ENCODE measurements at places on chromosomes 12 and 14.

DNA sequence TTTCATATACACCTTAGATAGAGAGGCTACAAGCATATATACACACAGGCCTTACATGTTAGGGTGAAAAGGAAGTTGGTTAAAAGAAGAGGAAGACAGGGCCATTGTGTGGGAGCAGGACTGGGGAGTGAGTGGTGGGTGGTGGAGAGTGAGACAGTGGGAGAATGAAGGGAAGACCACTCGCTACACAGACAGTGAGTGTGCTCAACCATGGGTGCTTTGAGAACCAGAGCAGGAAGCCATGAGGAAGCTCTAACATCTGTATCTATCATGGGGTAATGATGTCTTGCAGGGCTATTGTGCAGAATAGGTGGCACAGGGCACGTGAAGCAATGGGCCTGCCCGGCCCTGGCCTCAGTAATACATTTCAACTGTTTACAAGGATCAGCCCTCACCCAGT lies 11.4 kb upstream of the KRT74 start:
- no peak for DNase-seq

GRCh38 chr14:92254786-92255185 lies 68.2 kb upstream of the SLC24A4 start:
- DNase-seq, result no peak

DNA sequence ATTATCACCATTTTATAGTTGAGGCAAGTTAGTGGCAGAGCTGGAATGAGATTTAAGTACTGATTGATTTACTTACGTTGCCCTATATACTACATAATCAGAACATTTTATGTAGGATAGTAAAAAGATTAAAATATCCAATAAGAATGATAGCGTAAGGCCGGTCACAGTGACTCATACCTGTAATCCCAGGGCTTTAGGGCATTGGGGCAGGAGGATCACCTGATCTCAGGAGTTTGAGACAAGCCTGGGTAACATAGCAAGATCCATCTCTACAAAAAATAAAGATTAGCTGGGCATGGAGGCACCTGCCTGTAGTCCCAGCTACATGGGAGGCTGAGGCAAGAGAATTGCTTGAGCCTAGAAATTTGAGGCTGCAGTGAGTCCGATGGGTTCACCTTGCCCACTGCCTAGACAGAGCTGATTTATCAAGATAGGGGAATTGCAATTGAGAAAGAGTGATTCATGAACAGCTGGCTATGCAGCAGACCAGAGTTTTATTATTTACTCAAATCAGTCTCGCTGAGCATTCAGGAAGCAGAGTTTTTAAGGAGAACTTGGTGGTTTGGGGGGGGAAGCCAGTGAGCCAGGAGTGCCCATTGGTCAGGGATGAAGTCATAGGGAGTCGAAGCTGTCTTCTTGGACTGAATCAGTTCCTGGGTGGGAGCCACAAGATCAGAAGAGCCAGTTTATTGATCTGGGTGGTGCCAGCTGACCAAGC lies 24.7 kb upstream of the SGPP1 start:
- DNase-seq, result no peak

GRCh38 chr12:115799610-115800009 lies 477.9 kb downstream of the MED13L start:
- no peak for DNase-seq

GRCh38 chr12:52024845-52025230 lies 18.1 kb downstream of the TAMALIN start:
- DNase-seq, result no peak

DNA sequence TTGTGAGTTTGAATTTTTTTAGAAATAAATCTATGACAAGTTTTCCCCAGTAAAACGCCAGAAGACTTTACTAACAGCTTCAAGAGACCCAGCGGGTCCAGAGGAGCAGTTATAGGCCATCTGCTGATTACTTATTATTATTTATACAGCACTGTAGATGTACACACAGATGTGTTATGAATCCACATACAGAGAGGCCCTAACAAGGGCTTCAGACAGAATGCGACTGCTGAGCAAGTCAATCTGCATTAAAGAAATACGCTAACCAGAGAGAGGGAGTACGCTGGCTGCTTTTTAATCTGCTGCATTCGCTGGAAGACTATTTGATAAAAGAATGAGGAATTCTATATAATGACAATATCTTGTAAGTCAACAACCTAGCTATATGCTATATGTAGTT lies 32.5 kb downstream of the ATF7 start:
- no peak for DNase-seq

DNA sequence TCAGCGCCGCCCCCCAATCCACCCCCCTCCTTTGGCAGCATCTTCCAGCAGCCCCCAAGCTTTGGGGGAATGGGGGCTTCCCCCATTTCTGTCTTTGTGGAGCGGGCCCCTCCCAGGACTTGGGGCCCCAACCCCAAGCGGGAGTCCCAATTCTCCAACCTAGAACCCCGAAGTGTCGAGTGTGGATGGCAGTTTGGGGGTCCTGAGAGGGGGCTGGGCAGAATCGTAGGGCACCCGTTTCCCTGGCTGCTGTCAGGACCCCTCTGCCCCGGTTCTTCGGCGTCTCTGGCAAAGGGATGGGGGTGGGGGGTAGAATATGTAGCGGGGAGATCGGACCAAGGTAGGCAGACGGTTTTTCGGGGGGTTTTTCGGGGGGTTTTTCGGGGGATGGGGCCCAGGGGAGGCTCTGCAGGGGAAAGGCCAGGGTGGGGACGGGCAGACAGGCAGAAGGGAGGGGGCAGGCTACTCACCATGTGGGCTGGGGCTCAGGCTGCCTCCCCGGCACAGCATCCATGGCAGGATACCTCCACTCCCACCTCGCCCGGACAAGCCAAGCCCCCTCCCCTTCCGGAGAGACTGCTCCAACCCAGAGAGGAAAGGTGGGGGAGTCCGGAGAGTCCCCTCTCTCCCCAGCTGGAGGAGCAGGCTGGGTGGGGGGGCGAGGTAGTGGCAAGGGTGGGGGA lies 739 bp downstream of the JPH4 start:
- DNase-seq, result no peak

- DNase-seq, result no peak
Observed at GRCh38 chr14:33782923-33783322, 168.0 kb downstream of the EGLN3 start.

DNA sequence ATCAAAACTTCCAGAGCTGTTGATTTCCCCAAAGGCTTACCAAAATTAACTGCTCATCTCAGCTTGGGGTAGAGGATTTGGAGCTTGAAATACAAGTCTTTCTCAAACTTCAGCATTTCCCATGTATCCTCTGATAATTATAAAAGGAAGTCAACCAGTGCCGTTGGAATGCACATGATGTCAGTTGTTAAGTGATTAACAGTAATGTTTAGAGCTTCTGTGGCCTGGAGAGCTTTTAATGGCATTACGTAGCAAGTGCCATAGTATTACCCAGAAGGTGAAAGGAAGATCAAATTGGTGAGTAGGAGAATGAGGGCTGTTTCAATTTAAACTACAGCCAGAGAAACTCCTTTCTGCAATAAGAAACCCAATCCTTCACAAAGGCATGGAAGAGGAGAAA lies 62.5 kb upstream of the PTPRR start:
- no peak for DNase-seq

- DNase-seq, result no peak
Observed at GRCh38 chr12:88509347-88509746, 70.9 kb downstream of the KITLG start.

- no peak for DNase-seq
Observed at GRCh38 chr12:28780096-28780495, 369.0 kb upstream of the FAR2 start.

DNA sequence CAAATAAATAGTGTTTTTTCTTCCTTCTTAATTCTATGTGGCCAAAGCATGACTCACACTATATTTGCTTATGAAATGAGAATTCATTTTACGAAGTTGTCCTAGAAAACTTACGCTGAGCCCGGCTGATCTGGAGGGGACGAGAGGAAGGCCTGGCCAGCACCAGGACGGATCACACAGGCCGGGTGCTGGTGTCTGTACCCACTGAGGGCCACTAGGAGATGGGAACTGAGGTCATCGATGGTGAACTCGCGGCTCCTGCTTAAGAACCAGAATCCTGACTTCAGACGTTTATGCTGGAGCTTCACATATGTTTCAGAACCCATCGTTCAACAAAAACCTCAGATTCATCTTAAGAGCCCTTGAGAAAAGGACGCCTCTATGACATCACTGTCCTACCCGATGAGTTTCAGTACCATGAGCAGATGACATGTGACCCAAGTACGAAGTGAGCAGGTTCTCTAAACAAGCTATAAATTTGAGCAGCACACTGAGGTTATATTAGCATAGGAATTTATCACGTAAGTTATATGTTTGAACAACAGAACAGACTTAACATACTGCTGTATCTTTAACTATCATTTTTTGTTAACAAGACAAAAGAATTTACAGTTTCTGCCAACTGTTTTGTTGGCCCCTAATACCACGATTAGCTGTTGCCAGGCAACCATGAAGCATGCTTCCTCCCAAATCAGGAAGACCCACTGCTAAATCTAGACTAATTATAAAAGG lies 111.9 kb downstream of the FOXN3 start:
- no peak for DNase-seq

DNA sequence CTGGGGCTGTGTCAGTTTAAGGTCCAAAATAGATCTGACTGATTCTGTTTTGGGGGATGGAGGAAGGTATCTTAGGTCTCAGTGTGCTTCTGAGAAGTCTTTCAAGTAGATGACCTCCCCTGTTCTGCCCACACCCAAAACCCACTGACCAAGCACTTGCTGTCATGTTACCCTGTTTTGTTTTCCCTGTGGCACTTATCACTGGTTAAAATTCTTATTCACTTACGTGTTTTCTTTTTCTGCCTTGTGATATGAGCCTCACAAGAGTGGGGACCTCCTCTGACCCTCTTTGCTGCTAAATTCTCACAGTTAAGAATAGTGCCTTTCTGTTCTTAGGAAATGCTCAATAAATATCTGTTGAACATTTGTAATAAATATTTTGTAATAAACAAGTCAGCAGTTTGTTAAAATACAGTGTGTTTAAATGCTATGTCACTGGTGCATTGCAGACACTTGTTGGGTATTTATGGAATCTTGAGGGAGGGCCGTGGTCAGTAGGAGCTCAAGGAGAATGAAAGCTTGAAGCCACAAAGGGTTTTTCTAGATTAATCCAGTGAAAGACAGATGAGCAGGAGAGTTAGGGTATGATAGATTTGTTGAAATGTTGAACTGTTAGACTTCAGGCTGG lies 20.9 kb downstream of the PLEKHA5 start:
- no peak for DNase-seq

DNA sequence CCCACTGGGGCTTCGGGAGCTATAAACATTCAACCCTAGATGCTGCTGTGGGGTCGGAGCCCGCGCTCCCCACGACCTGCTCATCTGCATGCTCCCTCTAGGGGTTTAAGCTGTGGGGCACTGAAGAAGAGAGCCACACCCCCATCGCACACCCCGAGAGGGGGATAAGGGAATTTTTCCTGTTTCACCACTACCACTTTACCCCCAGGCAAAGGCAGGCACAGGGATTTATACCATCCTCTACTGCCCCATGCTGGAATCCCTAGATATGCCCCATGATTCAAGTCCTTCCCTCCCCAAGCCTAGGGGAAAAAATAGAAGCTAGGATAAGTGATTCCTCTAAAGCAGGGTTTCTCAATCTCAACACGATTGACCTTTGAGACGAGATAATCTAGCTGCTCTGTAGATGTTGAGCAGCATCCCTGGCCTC lies 59.9 kb upstream of the CCDC60 start:
- no peak for DNase-seq

GRCh38 chr12:49415521-49415970 lies 48.3 kb downstream of the SPATS2 start:
- DNase-seq, result no peak

- DNase-seq, result no peak
Observed at GRCh38 chr14:66074537-66074936, 411.6 kb upstream of the CCDC196 start.

DNA sequence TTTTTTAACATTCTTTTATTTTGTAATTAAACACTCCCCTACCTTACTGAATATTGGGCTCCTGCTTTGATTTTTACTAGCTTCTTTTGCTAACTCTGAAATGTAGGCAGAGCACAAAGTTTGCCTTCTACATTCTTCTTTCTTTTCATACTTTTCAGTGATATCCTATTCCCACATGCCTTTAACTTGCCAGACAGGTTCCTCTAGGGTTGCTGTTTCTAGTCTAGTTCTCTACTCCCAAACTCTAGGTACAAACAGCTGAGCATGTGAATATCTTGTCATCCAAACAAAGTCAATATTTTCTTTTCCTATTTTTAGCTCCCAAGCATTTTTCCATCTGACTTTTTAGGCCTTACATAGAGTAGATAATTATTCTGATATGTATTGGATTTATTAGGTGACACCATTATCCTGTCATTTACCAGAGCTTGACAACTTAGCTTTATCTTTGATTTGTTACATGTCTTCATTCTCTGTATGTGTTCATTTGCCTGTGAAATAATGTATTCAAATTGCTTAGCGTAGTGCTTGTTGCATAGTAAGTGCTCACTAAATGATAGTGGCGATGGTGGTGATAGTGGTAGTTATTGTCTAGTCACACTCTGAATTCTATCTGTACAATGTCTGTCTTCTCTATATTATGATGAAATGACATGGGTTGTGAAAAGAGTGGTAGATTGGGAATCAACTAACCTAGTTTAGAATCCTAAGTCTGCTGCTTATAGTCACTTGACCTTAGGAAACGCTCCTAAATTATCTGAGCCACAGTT lies 73.6 kb upstream of the DNM1L start:
- no peak for DNase-seq

GRCh38 chr12:18206198-18206597 lies 55.1 kb upstream of the PIK3C2G start:
- DNase-seq, result no peak

DNA sequence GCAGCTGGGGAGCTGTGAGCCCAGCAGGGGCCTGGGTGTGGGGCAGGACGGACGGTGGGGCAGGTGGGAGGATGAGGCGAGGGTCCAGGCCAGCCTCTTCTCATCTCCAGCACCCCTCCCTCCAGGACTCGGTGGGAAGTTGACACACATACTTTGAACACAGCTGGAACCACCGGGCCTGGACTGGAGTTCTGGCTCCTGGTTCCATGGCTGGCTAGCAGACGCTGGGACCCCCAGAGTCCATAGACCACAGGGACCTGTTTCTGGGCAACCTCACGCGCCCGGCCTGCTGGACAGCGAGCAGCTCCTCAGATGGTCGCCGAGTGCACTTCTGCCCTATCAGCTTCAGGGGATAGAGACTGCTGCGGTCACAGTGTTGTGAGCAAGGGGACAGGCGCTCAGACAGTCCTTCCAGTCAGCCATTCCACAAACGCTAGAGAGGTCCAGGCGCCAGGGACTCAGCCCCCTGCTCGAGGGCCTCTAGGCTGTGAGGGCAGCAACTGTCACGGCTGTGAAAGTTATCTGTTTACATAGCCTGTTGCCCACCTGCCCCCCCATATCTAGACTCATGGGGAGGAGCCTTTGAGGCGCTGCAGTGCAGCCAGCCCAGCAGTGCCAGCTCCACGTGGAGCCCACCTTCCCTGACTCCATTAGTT lies 25.2 kb downstream of the TCHP start:
- no peak for DNase-seq

- DNase-seq, result no peak
Observed at GRCh38 chr14:24435998-24436354, 6.2 kb downstream of the KHNYN start.

DNA sequence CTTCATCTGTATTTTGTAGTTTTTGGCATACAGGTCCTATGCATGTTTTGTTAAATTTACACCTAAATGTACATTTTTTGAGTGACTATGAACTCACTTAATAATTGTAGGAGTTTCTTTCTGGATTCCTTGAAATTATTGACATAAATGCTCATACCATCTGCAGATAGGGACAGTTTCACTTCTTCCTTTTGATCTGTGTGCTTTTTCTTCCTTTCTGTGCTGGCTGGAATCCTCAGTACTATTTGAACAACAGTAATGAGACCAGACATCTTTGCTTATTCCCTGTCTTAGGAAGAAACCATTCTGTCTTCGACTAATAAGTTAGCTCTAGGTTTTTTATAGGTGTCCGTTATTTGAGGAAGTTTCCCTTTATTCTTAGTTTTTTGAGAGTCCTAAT lies 110.3 kb downstream of the ADGRD1 start:
- no peak for DNase-seq
